ENCODE measurements at places on chromosomes 4 and X. TPM values are rescaled to one million over a fixed set of nuclear protein-coding genes. Genes with fewer than 3 reads are reported as not detected.

DNA sequence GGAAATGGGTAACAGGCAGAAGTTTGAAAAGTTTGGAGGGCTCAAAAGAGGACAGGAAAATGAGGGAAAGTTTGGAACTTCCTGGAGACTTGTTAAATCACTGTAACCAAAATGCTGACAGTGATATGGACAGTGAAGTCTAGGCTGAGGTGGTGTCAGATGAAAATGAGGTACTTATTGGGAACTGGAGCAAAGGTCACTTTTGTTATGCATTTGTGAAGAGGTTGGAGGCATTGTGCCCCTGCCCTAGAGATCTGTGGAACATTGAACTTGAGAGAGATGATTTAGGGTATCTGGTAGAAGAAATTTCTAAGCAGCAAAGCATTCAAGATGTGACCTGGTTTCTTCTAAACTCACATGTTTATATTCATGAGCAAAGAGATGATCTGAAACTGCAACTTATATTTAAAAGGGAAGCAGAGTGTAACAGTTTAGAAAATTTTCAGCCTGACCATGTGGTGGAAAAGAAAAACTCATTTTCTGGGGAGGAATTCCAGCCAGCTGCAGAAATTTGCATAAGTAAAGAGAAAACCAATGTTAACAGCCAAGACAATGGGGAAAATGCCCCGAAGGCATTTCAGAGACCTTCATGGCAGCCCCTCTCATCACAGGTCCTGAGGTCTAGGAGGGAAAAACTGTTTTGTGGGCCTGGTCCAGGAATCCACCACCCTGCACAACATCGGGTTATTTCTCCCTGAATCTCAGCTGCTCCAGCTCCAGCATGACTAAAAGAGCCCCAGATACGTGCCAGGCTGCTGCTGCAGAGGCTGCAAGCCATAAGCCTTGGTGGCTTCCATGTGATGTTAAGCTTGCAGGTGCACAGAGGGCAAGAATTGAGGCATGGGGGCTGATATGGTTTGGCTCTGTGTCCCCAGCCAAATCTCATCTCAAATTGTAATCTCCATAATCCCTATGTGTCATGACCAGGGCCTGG, 632.5 kb upstream of the GNPDA2 start:
- no peak for DNase-seq

- DNase-seq: no peak
Observed at GRCh38 chrX:116435597-116435996, 809 bp upstream of the SLC6A14 start.

The CLNK gene
- total RNA-seq: not detected

The TSPAN7 gene
- 1.1 TPM for total RNA-seq

The TEX13D gene
- total RNA-seq: not detected

DNA sequence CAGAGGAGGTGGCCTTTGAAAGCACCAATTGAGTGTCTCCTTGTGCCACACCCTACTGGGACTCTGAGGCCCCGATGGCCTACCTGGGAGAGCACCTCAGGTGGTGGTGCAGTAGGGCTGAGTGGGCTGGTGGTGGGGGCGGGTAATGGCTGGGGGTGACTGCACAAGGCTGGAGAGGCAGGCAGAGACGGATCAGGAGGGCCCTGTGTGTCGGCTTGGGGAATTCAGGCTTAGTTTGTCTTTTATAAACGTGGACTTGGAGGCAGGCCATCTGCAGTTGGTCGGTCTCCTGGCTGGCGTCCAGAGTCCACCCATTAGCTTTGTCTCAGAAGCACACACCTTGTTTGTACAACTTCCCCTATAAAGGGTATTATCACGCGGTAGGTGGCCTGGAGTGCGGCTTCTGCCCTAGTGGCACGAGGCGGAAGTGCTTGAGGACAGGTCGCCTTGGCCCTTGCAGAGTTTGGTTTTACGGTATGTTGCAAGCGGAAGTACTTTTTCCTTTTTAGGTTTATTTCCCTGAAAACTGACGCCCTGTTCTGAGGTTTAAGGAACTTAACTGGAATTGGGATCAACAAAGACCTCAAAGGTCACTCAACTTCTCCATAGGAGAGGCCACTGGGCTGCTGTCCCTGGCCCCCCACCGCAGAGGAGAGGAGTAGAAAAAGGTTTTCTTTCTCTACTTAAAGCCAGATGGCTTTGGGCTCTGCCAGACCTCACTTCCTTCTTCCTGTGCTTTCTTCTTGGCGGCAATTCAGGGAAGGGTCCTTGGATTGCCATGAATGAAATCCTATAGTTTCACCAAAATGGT, 8.0 kb downstream of the TBC1D14 start:
- DNase-seq: peak; percentile 19

DNA sequence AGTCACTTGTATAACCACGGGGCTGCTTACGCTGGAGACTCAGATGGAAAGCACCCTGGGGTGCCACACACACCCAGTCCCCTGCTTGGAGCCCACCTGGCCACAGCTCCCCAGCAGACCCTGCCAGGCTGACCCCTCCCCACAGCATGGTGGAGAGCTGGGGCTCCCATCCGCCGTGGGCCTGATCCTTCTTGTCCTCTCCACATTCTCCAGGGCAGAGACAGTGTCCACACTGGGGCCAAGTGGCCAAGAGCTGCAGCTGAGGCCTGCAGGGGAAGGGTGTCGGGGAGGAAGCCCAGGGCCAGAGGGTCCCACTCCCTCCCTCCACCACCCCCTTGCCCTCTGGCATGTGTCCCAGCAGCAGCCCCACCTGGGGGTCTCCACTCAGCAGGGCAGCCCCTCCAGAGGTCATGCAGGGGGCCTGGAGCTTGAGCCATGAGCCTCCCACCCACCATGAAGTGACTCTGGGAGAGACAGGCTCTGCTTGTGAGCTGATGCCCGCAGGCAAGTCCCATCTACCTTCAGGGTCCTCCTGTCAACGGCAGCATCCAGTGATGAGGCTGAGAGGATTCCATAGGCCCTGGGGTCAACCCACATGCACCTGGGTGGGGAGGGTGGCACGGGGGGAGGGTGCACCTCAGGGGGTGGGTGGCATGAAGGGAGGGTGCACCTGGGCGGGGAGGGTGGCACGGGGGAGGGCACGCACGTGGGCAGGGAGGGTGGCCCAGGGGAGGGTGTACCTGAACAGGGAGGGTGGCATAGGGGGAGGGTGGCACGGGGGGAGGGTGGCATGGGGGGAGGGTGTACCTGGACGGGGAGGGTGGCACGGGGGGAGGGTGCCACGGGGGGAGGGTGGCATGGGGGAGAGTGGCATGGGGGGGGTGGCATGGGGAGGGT, 56.4 kb downstream of the FAM53A start:
- no peak for DNase-seq

DNA sequence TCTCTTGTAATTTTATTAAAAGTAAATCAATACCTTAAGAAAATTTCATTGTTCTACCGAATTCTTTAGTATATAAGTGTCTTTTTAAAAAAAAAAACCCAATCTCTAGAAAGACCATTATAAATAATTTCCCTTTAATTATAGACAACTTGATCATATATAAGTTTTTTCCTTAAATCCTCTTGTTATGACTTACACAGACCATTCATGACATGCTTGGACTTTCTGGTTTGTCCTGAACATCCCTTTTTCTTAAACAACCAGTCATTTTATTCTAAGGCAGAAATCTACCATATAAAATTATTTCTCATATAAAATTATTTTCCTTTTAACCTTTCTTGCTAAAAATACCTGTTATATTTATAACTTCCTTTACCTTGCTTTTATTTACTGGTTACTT, 15.4 kb upstream of the FHDC1 start:
- DNase-seq: peak; percentile 27

The IQSEC2 gene
- total RNA-seq: 21.3 TPM

All from A172 (cell line).